ENCODE measurements at places on chromosomes 7 and 10.

DNA sequence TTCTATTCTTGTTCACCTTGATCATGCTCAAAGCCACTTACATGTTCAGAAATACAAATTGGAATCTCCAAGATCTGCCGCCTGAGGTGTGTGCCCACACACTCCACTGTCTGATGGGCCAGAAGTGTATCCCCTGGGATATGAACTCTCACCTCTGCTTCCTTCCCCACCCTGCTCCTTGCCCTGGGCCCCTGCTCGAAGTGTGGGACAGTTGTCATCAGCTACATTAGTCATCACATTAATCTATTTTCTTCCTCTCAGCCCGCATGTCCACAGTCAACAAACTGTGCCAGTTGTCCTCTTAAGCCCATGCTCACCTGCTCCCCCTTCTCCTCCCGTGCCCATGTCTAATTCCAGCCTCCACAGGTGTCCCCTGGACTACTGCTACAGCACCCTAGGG lies 154.7 kb downstream of the PTPN20 start:
- no peak for DNase-seq

DNA sequence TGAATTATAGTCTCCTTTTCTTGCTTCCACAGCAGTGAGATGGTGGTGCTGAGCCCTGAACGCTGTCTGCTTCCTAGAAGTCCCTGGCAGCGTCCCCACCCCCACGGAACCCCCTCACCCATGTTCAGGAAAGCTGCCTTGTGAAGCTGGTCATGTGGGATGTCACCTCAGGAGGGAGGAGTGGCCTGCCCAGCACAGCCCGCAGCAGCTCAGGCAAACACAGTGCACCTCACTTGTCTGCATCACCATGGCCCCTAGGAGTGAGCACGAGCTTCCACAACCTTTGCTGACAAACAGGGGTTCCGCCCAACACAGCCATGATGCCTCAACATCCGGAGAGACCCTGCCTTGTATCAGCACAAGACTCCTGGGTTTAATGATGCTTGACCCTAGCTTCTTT lies 508.9 kb downstream of the RPS24 start:
- no peak for DNase-seq

- no peak for DNase-seq
These were observed 21.2 kb upstream of the UCN3 start for GRCh38 chr10:5343561-5343960.

DNA sequence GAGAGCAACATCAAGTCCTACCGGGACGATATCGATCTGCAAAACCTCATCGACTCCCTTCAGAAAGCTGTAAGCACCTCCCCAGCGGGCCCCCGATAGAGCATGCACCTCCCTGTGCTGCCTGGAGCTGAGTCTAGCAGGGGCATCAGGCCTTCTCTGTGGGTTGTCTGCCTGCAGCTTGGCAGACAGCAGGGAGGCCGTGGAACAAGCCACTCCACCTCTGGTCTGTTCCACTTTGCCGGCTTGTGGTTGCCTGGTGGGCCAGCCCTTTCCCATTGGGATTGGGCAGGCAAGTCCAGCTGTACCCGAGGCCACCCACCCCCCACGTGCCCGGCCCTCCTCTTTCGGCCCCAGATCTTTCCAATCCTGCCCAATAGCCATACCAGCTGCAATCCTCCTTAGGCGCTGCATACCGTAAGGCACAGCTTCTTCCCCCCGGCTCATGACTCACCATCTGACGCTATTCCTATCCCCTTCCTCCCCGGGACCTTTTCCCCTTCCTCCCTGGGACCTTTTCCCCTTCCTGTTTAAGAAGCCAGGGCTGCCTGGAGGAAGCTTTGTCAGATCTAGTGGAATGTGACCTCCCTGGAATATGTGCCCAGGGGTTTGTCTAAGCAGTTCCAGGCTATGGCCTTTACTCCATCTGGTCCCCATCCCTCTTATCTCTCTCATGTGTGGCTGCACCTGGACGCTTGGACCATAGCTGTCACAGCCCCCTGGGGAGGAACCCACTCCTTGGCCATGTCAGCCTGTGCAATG lies 28.1 kb upstream of the SH2D4B start:
- DNase-seq: no peak

GRCh38 chr10:12766223-12766622 lies 235.3 kb downstream of the CCDC3 start:
- no peak for DNase-seq

DNA sequence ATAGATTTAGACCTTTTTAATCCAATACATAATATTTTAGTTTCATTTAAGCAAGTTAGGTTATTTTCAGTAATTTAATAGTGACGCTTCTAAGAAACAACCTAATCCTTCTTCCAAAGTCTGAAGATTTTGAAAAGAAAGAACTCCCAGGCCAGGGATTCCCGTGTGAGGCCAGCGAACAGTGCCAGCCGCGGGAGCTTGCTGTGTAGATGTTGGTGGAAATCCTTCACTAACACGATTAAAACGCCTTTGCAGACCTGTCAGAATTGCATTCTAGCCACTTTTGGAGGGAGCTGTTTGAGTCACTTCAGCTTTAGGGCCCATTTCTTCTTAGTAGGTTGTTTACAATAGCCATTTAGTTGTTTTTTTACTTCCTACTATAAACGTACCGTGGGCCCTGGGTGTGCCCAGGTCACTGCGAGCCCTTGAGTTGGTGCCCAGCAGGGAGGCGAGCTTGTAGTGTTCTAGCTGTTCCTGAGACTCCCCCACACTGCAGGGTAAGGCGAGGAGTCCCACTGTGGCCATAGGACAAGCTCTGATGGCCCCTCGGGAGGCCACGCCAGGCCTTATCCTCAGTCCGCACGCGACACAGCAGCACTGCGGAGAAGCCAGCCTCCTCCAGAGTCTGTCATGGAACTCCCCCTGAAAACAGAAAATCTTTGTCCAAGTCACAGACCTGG lies 32.3 kb downstream of the PPP2R2D start:
- DNase-seq: peak; percentile 60

GRCh38 chr7:73626814-73627213 lies 2.5 kb upstream of the MLXIPL start:
- no peak for DNase-seq

GRCh38 chr7:3267966-3268690 lies 32.9 kb upstream of the SDK1 start:
- no peak for DNase-seq

DNA sequence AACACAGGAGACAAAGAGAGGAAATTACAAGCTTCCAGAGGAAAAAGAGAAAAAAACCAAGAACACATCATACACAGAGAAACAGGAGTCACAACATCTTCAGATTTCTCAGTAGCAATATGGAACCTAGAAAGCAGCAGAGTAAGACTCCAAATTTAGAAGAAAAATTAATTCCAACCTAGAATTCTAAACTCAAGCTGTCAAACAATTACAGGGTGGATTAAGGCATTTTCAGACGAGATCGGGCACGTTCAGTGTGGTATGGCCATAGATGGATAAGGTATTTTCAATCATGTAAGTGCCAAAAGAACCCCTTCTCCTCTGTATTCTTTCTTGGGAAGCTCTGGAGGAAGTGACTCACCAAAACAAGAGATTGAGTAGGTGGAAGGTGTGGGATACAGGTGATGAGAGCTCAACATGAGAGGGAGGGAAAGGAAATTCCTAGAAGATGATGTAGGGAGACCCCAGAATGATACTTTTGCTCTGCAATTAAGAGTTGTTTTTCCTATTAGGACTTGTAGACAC lies 51.6 kb downstream of the FAM204A start:
- DNase-seq: no peak

- DNase-seq: no peak
These were observed 38.4 kb downstream of the IL2RA start for GRCh38 chr10:6023661-6024333.

DNA sequence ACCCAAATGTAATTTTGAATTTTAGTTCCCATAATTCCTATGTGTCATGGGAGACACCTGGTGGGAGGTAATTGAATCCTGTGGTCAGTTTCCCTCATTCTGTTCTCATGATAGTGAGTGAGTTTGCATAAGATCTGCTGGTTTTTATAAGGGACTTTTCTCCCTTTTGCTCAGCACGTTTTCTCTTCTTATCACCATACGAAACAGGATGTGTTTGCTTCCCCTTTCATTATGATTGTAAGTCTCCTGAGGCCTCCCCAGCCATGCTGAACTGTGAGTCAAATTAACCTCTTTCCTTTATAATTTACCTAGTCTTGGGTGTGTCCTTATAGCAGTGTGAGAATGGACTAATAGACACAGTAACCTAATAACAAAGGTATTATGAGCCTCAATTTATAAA lies 36.1 kb upstream of the ZNF736 start:
- no peak for DNase-seq

- DNase-seq: no peak
These were observed 105.1 kb downstream of the USP6NL start for GRCh38 chr10:11506247-11506789.

DNA sequence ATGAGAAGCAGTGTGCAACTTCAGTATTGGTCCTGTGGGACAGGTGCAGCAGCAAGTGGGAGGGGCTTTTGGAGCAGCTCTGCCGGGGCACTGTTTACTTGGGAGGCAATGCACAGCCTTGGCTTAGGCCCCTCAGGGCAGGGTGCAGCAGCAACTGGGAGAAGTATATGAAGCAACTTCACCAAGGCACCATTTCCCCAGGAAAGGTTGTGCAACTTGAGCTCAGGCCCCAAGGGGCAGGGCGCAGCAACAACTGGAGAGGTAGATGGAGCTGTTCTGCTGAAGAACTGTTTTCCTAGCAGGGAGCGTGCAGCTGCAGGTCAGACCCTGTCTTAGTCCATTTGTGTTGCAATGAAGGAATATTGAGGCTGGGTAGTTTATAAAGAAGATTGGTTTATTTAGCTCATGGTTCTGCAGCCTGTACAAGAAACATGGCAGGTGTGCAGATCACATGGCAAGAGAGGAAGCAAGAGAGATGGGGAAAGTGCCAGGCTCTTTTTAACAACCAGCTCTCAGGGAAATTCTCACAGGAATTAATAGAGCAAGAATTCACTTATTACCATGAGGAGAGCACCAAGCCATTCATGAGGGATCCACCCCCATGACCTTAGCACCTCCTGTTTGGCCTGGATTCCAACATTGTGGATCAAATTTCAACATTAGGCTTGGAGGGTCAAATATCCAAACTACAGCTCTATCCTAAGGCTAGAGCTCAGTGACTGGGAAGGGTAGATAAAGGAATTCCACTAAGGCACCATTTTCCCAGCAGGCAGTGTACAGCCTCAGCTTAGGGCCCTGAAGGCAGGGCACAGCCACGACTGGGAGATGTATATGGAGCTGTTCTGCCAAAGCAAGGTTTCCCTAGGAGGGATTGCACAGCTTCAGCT lies 10.9 kb downstream of the GPR141 start:
- no peak for DNase-seq

GRCh38 chr10:6199131-6199733 lies 3.5 kb upstream of the PFKFB3 start:
- no peak for DNase-seq

- DNase-seq: no peak
These were observed 350 bp upstream of the ZNF37A start for GRCh38 chr10:38093816-38094157.

DNA sequence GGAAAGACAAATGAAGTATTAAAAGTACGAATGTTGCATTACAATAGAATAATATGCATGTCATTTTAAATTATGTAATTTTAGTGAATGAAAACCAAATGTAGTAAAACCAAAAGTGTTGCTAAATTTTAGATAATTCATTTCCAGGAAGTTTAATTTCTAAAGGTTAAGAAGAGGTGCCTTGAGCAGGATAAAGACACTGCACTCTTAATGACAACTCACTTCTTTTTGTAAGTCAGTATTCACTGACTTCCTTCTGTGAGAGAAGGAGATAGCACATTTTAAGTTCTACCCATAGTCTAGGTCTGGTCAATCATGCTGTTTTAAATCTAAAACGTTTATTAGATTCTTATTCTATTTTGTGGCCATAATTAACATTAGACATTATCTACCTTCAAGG lies 160.2 kb downstream of the CRPPA start:
- DNase-seq: no peak

DNA sequence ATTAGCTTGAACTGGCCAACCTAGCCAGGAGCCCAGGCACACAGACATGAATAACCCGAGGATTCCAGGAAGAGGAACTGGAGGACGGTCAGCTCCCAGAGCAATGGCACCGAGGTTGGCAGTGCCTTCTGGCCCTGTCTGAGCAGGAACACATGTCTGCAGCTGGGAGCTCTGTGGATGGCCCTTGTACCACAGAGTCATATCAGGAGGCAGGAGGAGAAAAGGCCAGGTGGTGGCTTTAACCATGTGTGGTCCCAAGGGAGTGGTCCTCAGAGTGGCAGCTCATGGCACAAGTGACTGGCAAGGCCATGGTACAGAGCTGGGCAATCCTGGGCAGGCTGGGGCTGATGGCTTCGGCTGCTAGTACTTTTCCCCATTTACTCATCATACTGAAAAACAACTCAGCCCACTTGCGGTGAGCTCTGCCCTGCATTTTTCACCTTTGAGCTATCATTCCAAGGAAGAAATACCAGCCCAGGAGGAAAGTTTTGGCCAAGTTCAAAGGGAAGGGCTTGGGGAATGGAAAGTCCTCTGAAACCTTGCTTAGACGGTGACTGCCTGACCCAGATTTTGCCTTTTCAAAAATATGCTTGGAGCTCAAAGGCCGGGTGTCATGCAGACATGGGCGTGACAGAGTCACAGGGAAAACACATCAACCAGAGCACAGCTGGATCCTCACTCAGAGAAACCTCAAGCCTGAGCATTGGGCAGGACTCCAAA lies 25.7 kb upstream of the LOXL4 start:
- no peak for DNase-seq

DNA sequence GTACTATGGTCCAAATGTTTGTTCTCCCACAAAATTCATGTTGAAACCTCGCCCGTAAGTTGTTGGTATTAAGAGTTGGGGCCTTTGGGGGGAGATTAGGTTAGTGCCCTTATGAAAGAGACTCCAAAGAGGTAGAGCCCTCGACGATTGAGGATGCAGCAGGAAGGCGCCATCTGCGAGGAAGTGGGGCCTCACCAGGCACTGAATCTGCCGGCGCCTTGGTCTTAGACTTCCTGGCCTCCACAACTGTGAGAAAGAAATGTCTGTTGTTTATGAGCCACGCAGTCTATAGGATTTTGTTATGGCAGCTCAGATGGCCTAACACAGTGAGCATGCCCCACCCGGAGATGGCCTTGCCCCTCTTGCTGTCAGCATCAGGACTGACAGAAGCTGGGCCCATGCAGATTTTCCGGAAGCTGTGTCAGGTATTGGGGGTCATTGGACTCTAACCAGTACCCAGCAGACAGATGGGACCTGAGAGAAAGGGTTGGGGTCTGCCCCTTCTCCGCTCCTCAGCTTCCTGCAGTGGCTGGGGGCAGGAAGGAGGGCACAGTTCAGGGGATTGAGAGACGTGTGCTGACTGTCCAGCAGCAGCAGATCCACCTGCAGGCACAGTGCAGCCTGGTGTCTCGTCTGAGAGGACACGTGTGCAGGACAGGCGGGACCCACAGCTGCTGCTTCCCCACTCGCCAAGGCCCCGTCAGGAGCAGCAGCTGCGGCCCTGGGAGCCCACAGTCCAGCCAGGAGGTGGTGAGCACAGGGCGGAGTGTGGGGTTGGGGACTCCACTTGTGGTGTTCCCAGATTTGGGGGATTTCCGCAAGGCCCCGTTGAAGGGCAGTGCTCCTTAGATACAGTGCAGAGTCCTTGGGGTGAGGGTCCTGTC lies 47.8 kb downstream of the MGMT start:
- no peak for DNase-seq

DNA sequence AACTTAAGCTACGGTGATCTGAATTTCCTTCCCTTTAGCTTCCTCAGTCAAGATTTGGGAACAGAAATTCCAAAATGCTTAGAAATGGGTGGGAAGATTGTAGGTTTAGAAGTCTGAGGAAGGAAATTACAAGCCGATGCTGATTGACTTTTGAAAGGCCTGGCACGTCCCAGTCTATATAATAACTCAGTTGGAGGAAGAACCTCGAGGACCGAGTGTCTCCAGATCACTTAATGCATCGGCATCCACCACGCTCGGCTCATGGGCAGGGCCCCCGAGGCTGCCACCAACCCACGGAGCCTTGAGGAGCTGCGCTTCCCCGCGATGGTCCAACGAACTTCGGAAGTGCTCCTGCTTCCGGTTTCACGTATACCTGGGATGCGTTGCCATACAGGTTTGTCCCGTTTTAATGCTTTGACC lies 10.4 kb upstream of the SP8 start:
- DNase-seq: no peak
